ENCODE measurements at places on chromosomes 1 and 21. TPM values are rescaled to one million over a fixed set of nuclear protein-coding genes. Genes with fewer than 3 reads are reported as not detected.

DNA sequence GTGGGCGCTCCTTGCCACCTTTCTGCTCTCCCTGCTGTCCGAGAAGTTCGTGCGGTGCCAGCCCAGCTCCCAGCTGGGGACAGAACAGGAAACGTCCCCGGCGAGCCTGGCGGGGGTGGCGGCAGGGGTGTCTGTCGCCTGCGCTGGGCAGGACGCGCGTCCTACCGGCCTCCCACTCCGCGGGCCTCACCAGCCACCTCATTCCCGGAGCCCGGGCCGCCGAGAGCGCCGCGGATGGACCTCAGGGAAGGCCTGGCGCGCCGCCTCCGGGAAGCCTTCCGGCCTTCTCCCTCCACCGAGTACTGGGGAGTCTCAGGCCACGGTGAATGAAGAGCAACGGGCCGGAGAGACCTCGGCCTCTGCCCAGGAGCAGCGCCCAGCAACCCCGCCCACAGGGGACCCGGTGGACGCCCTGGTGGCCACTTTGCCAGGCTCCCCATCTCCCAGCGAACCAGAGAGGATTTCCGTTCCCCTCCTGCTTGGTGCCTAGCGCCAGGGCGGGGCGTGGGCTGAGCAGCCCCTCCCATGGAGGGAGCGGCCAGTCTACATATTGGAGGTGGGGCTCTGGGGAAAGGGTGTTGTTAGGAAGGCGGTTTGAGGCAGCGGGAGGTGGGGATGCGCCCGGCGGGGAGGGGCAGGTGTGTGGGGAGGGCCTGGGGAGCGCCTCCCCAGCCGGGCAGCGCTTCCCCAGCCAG lies 9.5 kb upstream of the TNFRSF14 start:
- peaks cover 26% of the 10 kb centered on the region for H3K27me3 ChIP-seq
- H3K4me1 ChIP-seq = peaks cover 14% of the 10 kb centered on the region
- H3K36me3 ChIP-seq = no peaks in the 10 kb centered on the region
- DNase-seq = peak; percentile 68
- H3K27ac ChIP-seq = peak overlapping the region; percentile 87

GRCh38 chr1:63269571-63269970 lies 52.8 kb upstream of the FOXD3 start:
- no peak for DNase-seq
- H3K4me1 ChIP-seq = peaks cover 9% of the 10 kb centered on the region
- no peaks in the 10 kb centered on the region for H3K27me3 ChIP-seq
- H3K36me3 ChIP-seq = no peaks in the 10 kb centered on the region
- no peak overlapping the region for H3K4me3 ChIP-seq

Gene CLDN14
- not detected for total RNA-seq

- no peak for DNase-seq
- no peaks in the 10 kb centered on the region for H3K36me3 ChIP-seq
- H3K4me1 ChIP-seq = peaks cover 8% of the 10 kb centered on the region
- no peak overlapping the region for H3K27ac ChIP-seq
- no peak overlapping the region for H3K4me3 ChIP-seq
Observed at GRCh38 chr1:246483569-246483933, 23.5 kb downstream of the SMYD3 start.

GRCh38 chr21:44089001-44089911 lies 17.9 kb upstream of the PWP2 start:
- H3K27ac ChIP-seq = no peak overlapping the region
- H3K36me3 ChIP-seq = peaks cover 85% of the 10 kb centered on the region
- DNase-seq = no peak
- H3K4me3 ChIP-seq = no peak overlapping the region
- no peaks in the 10 kb centered on the region for H3K4me1 ChIP-seq

- H3K27ac ChIP-seq = peak overlapping the region; percentile 91
- peaks cover 18% of the 10 kb centered on the region for H3K36me3 ChIP-seq
- H3K4me1 ChIP-seq = peaks cover 14% of the 10 kb centered on the region
- DNase-seq = no peak
Observed at GRCh38 chr1:110034040-110034450, 379 bp upstream of the STRIP1 start.

DNA sequence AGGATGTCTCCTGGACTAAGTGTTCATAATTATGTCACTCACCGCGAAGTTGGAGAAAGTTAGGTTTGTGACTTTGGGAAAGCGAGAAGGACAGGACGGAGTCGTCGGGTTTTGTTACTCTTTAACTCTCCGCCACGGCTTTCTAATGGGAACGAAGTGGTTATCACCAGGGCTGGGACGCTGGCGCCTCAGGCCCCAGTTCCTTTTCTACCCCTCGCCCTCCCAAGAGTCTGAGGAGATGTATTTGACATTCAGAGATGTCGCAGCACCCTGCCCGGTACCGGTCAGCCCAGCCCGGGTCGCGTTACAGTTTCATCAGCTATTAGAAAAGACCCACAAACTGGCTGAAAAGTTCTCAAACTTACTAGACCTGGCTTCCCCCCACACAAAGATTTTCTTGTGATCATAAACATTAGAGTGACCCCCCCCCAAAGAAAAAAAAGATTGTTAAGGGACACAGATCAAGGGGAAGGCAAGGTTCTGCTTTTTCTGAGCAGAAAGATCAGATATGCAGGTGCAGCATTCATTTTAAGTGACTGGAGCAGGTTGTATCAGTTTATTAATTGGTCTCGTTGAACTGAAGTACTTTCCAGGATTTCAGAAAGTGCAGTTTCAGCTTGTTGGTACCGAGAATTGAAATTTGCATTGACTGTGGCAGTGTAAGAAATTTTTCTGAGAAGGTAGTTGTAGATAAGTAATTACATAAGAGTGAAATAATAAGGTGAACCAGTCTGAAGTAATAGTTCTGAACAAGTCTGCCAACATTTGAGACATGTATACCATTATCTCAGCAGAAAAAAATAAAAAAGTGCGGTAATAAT lies 859 bp upstream of the ZBTB18 start:
- DNase-seq = peak; percentile 17
- H3K36me3 ChIP-seq = peaks cover 14% of the 10 kb centered on the region
- no peaks in the 10 kb centered on the region for H3K27me3 ChIP-seq

DNA sequence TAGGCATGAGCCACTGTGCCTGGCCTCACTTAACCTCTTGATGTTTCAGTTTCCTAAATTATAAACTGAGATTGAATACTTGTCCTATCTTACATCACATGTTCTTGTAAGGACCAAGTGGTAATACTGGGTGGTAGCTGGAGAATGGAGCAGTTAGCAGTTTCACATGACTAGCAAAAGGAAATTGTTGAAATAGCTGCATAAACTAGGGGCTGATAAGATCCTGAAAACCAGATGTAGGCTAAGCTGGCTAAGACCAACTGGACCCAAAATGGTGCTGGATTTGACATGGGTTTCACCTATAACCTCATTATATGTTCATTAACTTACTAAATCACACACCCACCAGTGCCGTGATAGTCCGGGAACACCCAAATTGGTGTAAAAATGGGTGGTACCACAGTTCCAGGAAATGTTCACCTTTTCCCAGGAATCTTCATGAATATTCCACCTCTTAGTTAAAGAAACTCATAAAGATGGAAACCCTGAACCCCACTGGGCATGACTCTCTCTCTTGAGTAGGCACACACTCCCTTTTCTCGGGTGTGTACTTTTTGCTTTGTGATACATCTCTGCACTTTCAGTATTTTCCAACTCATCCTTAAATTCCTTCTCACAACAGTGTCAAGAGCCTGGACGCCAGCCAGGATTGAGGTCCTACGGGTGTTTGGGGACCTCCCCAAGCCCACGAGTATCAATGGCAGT lies at the start of gene PAPPA2:
TSS of gene PAPPA2 (plus strand) at position 502 of the 705 bp plus-strand sequence. CDS start 93,148 bp downstream, outside the sequence.
- no peaks in the 10 kb centered on the region for H3K27me3 ChIP-seq
- no peaks in the 10 kb centered on the region for H3K36me3 ChIP-seq
- no peak for DNase-seq
- H3K4me1 ChIP-seq = no peaks in the 10 kb centered on the region
- H3K4me3 ChIP-seq = no peak within 1 kb of the TSS

DNA sequence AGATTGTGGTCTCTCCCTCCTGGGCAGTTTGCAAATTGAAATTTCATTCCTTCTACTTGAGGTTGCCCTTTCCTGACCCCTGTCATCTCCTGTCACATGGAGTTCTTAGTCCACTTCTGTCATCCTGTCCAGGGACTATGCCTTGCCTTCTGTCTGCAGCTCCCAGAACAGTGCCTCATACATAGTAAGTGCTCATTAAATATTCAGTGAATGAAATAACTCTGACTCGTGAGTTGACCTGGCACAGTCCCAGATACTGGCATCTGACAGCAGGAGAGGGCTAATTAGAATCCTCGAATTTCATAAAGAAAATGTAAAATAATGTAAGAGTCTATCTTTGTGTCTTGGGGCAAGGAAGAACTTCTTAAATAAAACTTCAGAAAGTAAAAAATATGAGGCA lies 50.8 kb downstream of the CNIH3 start:
- DNase-seq = no peak
- no peak overlapping the region for H3K27ac ChIP-seq
- H3K4me3 ChIP-seq = no peak overlapping the region
- H3K4me1 ChIP-seq = peaks cover 5% of the 10 kb centered on the region
- no peaks in the 10 kb centered on the region for H3K36me3 ChIP-seq

DNA sequence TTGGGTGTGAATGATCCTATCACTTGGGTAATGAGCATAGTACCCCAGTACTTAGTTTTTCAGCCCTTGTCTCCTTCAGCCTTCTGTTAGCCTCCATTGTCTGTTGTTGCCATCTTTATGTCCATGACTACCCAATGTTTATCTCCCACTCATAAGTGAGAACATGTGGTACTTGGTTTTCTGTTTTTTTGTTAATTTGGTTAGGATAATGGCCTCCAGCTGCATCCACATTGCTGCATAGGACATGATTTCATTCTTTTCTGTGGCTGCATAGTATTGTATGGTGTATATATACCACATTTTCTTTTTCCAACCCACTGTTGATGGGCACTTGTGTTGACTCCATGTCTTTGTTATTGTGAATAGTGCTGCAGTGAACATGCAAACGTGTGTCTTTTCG lies 39.6 kb upstream of the GPR52 start:
- H3K4me3 ChIP-seq = no peak overlapping the region
- no peak overlapping the region for H3K27ac ChIP-seq
- no peak for DNase-seq

DNA sequence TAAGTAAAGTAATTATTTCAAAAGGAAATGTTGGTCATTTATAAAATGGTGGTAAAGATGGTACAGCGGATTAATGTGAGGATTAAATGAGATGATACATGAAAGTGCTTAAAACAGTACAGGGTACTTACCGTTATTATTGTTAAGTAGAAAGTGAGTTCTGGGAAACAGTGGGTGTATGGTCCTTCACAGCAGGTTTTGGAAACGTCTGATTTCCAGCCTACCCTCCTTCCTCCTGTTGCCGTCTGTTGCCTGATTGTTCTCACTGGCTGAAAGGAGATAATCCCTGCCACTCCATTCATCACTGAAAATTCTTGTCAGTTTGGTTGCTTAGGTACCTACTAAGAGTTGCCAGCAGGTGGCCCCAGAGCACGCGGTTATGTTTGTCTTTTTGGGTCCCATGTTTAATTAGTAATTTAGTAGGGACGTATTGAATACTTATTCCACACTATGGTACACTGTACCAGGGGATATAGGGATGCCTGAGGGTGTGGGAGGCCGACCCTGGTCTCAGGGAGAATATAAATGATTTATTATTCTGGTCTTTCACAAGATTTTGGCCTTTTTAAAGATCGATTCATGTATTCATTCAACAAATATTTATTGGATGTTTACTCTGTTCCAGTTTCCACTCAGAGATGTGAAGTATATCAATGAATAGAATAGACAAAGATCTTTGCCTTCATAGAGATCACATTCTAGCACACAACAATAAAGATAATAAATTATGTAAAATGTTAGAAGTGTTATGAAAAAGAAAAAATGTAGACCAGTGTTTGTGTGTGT lies 30.8 kb upstream of the RPTN start:
- peaks cover 13% of the 10 kb centered on the region for H3K27me3 ChIP-seq
- no peaks in the 10 kb centered on the region for H3K4me1 ChIP-seq
- no peak overlapping the region for H3K27ac ChIP-seq
- no peak for DNase-seq

Gene B3GALT2
- 0.11 TPM for total RNA-seq

GRCh38 chr1:161868832-161869231 lies 102.7 kb downstream of the ATF6 start:
- no peak for DNase-seq
- no peak overlapping the region for H3K27ac ChIP-seq
- H3K36me3 ChIP-seq = no peaks in the 10 kb centered on the region
- H3K4me3 ChIP-seq = no peak overlapping the region
- H3K27me3 ChIP-seq = no peaks in the 10 kb centered on the region

DNA sequence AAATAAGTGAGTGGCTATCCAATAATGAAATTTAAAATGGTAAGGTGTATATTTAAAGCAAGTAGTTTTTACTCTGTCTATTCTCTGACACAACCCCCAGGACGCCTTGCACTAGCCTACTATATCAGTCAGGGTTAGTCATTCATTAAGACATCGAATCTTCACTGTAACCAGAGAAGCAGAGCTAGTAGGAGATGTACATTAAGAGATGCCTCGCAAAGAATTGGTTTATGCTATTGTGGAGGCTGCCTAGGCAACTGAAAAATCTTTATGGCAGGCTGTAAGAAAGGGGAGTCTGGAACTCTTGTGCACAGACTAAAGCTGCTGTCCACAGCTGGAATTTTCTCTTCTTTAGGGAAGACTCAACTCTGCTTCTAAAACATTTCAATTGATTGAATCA lies 28.8 kb downstream of the NTNG1 start:
- no peak overlapping the region for H3K27ac ChIP-seq
- no peaks in the 10 kb centered on the region for H3K27me3 ChIP-seq
- H3K4me3 ChIP-seq = no peak overlapping the region
- no peaks in the 10 kb centered on the region for H3K4me1 ChIP-seq
- DNase-seq = no peak

Gene CREB3L4
- 4.5 TPM for total RNA-seq

DNA sequence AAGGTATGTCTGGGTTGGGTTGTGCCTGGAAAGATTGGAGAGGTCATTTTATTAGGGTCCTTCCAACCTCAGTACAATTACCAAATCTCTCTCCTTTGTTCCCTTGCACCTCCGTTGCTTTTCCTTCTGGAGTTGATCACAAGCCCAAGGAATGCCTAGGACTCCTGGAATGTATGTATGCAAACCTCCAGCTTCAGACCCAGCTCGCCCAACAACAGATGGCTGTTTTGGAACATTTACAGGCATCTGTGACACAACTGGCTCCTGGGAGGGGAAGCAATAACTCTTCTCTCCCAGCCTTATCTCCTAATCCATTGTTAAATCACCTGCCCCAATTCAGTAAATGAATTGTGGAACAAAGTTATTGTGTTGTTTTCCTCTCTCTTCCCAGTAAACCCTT lies 8.3 kb downstream of the TSACC start:
- no peak overlapping the region for H3K4me3 ChIP-seq
- H3K36me3 ChIP-seq = no peaks in the 10 kb centered on the region
- no peaks in the 10 kb centered on the region for H3K27me3 ChIP-seq
- H3K4me1 ChIP-seq = no peaks in the 10 kb centered on the region
- no peak overlapping the region for H3K27ac ChIP-seq

GRCh38 chr1:152013664-152014237 lies 20.1 kb upstream of the S100A10 start:
- H3K27ac ChIP-seq = no peak overlapping the region
- no peaks in the 10 kb centered on the region for H3K4me1 ChIP-seq
- no peak overlapping the region for H3K4me3 ChIP-seq
- H3K27me3 ChIP-seq = peaks cover 3% of the 10 kb centered on the region
